Stimulated activated CD8-positive, alpha-beta memory T cell treated with anti-CD3 and anti-CD28 coated beads, Interleukin-12 subunit alpha, Interleukin-12 subunit beta, amount 100 ng/mL, for 4 hours (primary cell): ENCODE measurements at places on chromosomes 3 and 15.

DNA sequence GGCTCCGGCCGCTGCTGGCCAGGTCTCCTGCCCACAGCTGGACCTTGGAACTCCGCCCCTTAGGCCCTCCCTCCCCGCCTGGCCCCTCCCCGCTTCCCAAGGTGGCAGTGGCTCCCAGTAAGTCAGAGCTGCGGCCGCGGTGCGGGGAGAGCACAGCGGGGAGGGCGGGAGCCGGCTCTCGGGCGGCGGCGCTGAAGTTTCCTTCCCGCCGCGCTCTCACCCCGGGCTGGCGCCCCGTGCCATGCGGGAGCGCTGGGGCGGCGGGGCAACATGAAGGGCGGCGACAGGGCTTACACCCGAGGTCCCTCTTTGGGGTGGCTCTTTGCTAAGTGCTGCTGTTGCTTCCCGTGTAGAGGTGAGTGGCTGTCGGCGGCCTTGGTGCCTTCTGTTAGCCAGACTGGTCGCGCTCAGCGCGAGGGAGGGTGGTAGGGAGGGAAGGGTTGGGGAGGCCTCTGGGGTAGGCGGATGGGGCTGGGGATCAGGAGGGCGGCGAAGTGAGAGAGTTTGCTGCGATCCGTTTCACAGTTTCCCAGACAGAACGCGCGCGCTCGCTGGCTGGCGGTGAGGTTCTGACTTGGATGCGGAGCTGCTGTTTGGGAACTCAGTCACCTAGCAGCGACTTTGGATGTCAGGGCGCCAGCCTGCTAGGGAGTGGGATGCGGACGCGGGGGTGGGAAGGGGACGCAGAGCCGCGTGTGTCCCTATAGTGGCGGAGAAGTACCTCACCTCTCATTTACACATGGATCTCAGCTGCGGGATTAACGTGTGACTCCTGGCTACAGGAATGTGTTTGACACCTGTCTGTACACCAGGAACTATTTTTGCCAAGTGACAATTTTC lies 145.5 kb upstream of the UMPS start:
- DNase-seq = no peak

GRCh38 chr3:113952921-113953320 lies 5.1 kb downstream of the ZDHHC23 start:
- DNase-seq = no peak

DNA sequence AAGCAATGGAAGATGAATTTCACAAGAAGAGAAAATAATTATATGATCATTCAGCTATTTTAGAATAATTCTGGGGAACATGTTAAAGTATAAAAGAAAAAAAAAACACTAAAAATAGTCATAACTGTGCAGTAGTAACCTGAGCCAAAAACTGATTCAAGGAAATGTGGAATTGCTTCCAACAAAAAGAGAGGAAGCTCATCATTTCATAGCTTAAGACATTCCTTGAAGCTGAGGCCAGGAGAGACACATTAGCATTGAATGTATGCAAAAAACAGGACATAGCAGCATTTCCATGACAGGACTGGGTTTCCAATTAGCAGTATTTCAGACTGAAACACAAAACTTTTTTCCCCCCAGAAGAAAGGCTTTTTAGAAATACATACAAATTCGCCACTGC lies 27.7 kb upstream of the LRRN1 start:
- DNase-seq = no peak

DNA sequence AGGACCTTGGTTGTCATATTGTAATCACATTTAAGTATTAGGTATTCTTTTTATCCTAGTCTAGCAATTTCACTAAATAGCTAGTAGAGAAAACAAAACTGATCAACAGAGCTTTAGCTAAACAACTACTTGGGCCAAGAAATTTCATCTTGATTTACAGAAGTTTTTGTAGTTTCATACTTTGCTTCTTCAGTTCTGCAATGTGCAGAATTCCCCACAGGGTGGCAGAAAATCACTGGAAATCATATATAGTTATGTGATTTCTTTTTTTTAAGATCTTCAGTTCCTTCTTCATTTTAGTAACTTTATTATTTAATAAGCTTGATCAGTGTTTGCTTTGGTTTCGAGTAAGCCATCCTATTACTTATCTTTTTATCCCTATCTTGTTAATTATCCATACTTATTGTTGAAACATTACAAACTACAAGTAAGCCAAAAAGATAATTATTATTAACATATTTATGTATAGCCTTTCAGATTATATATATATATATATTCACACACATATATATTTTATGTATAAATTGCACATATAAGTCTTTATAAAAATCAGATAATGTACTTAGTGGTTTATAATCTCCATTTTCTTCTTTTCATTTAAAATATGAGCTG lies 2.2 kb upstream of the BNIP2 start:
- DNase-seq = no peak

DNA sequence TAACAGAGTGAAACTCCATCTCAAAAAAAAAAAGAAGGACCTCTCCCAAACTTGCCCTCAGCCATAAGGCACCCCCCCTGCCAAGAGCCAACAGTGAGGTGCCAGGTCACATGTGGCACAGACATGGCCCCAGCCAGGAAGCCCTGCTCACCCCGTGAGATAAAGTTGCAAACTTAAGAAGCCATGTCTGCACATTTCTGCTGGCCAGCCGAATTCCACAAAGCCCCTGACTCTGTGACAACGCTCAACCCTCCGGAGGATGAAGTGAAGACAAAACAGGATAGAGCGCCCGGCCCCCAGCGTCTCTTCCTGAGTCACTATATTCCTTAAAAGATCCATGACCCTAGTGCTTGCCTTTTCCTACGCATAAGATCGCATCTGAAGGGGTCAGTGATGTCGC lies 188.1 kb downstream of the XXYLT1 start:
- DNase-seq = no peak

DNA sequence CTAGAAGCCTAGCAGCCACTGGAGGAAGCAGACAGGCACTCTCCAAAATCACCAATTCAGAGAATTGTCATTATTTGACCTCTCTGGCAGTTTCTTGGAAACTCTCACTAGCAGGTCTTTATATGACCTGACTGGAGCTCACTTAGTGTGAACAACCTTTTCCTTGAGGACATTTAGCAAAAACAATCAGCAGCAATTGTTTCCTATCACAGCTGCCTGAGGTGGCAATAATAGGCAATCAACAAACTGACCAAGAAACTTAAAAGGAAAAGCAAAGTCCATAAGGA lies 162.4 kb upstream of the STT3B start:
- no peak for DNase-seq

DNA sequence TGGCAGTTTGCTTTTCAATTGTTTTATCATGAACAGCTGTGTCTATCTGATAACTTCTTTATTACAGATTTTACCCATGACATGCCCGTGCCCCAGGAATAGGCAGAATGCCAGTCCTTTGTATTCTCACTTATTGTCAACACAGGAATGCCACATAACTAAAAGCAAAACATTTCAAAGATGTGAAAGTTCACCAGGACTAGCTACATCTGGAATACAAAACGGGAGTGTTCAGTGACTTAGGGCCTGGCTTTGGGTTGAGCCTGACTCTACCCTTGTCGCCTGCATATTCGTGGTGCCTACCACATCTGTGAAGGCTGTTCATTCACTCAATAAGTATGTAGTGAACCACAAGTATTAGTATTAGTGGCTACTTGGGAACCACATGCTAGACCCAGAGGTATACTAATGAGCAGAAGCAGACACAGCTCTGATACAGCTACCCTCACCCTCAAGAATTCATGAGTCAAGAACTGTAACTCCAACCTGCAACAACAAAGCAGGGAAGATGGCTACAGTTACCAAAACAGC lies 2.9 kb downstream of the TNFSF10 start:
- DNase-seq = no peak
